Heart left ventricle (tissue), 16 donors: ENCODE measurements at places on chromosomes 2 and 18.
A peak's percentile ranks its signal among the peaks of the same experiment; 100 is the strongest.

DNA sequence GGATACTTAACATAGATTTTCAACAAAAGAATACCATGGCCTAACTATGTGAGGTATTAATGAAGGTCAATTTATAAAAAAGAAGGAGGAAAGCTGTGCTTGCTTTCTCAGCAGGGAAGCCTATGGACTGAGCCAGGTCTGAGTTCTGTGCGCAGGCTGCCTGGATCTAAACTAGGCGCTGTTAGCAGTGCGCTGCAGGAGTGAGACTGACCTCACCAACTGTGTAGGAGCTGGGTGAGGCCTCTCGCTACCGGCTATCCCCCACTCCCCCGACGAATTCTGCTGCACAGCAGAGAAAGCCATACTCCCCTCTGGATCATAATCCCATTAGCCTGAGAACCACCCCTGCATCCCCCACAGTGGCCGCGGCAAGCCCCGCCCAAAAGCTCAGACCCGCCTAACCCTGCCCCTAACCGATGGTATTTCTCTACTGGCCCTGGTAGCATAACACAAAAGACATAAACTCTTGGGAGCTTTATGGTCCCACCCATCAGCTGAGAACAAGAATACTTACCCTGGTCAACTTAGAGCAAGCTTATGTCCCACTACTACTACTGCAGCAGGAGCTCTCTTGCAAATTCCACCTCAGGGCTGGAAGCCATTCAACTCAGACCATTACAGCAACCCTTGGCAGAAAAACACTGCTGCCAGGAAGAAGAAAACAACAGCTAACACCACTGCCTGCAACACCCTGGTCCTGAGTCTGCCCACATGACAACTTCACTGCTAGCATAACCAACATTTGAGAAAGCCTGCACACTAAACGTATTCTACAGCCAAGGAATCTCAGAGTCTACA, 28.0 kb downstream of the SULT1C2 start:
- DNase-seq = no peak

DNA sequence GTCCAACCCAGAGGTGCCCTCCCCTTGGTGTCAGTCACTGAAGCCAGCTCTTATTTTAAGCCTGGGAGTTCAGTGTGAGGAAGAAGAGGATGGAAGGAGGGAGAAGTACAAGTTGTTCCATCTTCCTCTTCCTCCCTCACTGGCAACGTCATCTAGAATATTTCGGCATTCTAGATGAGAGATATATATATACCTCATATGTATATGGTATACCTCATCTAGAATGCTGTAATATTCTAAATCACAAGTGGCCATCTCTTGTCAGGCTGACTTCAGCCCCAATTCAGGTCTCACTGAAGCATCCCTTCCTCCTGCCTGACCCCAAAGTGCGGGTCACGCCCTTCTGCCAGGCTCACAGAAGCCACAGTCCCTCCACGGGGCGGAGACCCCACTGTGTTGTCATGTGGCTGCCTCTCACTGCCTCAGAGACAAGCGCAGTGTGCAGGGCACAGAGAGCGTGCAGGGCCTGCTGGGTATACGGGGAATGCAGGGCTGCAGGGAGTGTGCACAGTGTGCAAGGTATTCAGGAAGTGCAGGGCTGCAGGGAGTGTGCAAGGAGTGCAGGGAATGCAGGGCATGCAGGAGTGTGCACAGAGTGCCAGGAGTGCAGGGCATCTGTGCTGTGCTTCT, 32.8 kb upstream of the B3GNT7 start:
- no peak for DNase-seq

- no peak for DNase-seq
Observed at GRCh38 chr2:200625282-200625681, 39.5 kb downstream of the AOX1 start.

GRCh38 chr2:40488101-40488601, 36.3 kb upstream of the SLC8A1 start:
- DNase-seq = no peak

- DNase-seq = no peak
Observed at GRCh38 chr2:73343992-73344391, 41.6 kb upstream of the ALMS1 start.

- no peak for DNase-seq
Observed at GRCh38 chr18:73987247-73987980, 160.2 kb downstream of the FBXO15 start.

DNA sequence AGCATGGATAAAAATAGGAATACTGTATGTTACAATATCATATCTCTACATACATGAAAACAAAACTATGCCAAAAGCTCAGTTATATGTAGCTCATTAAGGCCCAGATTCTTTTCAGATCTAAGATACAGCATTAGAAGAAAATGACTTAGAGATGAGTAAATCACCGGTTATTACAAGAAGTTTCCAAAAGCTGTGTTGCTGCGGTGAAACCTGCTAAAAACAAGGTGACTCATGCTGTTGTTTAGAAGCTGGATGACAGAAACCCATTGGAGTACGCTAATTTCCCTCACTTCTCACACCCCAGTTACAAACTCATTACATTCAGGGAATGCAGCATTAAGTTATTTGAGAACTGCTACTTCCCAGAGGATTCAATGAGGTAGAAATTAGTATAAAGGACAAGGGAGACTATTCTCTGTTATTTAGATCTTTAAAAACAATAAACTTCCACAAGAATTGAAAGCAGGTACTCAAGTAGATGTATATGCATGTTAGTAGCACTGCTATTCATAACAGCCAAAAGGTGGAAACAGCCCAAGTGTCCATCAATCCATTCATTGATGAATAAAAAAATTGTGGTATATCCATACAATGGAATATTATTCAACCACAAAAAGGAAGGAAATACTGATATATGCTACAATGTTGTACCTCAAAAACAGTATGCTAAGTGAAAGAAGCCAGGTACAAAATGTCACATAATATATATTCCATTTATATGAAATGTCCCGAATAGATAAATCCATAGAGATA, 32.6 kb downstream of the RBKS start:
- DNase-seq = no peak

GRCh38 chr2:235917506-235917905, 250.7 kb downstream of the GBX2 start:
- DNase-seq = no peak

- no peak for DNase-seq
Observed at GRCh38 chr2:33008716-33009115, 62.0 kb downstream of the LTBP1 start.

- no peak for DNase-seq
Observed at GRCh38 chr2:218577482-218578220, 9.0 kb downstream of the CNOT9 start.

DNA sequence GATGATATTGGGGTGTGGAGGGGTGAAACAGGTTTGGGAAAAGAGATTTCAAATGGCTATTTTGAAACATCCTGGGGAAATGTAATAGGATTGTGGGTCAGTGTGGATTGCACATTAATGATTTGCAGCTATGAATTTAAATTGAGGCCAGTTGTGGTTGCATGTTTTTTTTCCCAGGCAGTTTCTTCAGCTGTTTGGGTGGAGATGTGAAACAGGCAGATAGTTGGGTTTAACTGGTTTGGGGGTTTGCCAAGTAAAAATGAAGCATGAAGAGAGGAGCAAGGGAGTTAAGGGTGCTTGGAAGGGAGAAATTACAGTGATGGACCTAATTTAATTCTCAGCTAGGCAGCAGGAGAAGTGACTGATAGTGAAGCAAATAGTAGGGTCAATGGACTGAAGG, 16.8 kb downstream of the GPD2 start:
- DNase-seq = no peak

GRCh38 chr2:68889021-68889420, 17.8 kb upstream of the BMP10 start:
- DNase-seq = no peak

GRCh38 chr2:175560521-175561169, 379.1 kb upstream of the ATP5MC3 start:
- DNase-seq = no peak

GRCh38 chr2:120830096-120830830, 94.6 kb downstream of the GLI2 start:
- DNase-seq = no peak

DNA sequence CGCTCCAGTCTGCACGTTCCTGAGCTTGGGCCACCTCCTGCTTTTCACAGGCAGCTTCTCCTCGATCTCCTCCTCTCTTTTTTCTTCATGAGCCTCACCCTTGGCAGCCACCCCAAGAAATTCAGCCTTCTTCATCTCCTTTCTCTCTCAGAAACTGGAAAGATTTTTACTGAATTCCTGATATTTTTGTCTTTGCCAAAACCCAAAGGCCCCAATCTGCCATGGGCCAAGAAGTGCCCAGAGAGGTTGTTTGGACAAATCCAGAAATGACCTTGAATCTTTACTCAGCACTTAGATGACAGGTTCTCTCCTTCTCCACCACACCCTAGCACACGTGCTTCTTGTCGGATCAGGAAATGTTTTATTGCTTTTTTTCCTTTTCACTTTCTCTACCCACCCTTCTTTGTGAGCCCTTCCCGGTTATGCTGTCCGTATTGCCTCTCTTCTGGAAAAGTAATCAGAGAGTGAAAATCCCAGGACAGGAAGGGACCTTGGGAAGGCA, 134.5 kb upstream of the TNP1 start:
- DNase-seq = no peak

GRCh38 chr2:72204786-72205503, 57.3 kb upstream of the CYP26B1 start:
- DNase-seq = peak; percentile 14

DNA sequence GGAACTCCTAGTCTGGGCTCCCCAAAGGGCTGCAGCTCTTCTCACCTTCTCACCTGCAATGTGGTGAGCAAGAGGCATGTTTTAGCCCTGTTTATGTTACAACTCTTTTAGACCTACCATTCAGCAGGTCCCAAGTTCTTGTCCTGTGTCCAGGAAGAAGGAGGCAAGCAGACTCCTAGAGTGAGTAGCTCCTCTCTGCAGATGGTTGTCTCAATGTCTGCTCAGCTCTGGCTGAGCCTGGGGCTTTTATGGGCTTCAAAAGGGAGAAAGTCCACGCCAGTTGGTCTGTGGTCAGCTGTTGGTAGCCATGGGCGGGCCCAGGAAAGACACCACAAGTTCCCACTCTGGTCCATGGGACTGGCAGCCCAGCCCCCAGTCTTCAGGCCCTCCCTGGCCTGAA, 148.1 kb upstream of the HS6ST1 start:
- no peak for DNase-seq

GRCh38 chr2:46801731-46802664, 113.6 kb downstream of the MCFD2 start:
- DNase-seq = no peak

GRCh38 chr2:236940916-236941520, 144.7 kb upstream of the COPS8 start:
- no peak for DNase-seq
